Upper lobe of left lung (tissue), 6 donors: ENCODE measurements at places on chromosomes 11 and 22. TPM values are rescaled to one million over a fixed set of nuclear protein-coding genes. Genes with fewer than 3 reads are reported as not detected.

GRCh38 chr11:76524919-76525318 is 80.1 kb downstream of the EMSY start:
- no peak for DNase-seq

DNA sequence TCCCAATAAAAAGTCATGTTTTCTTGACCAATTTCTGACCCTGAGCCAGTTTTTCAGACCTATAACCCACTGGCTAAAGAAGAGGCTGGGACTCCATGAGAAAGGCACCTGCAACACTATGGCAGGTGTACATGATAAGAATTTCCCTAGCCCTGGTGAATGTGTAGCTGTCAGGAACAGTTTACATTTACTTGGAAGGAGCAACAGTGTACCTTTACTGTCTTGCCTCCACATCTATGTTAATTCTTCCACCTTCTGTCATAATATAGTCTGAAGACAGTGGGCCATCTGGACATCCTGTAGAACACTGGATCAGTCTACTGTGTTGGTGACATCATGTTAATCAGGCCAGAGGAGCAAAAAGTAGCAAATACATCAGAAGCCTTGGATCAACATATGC is 72.1 kb upstream of the CD82 start:
- no peak for DNase-seq

Gene KRTAP5-2
- total RNA-seq, result not detected

- DNase-seq, result no peak
Measured at GRCh38 chr11:56846631-56847576, 98.4 kb upstream of the OR9G4 start.

GRCh38 chr22:46150655-46151477 is 540 bp downstream of the PPARA start:
- peak; percentile 44 for DNase-seq

GRCh38 chr11:87967459-87967858 is 207.8 kb downstream of the RAB38 start:
- no peak for DNase-seq

- no peak for DNase-seq
Measured at GRCh38 chr11:7538031-7538430, 24.2 kb downstream of the PPFIBP2 start.

- peak; percentile 32 for DNase-seq
Measured at GRCh38 chr11:2815762-2816496, 69.6 kb downstream of the CDKN1C start.

Gene KDM4D
- not detected for total RNA-seq
